Body of pancreas (tissue), 4 donors: ENCODE measurements at places on chromosomes 11 and 22. TPM values are rescaled to one million over a fixed set of nuclear protein-coding genes. Genes with fewer than 3 reads are reported as not detected.

DNA sequence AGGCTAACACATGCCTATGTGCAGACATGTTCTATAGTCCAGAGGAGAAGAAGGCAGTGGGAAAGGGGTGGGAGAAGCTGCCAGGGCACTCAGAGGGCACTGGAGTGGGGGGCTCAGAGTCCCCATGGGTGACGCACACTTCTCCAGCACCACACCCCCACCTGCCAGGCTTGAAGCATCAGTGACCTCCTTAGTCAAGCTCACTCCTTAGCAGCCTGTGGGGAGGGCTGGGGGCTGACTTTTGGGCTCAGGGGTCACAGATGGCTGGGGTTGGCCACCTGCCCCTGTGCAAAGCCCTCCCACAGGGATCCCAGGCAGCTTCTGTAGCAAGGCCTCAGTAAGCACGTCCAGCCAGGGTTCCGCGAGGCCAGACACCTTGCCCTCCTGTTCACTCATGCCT is 18.8 kb downstream of the TRIM29 start:
- no peak overlapping the region for H3K4me3 ChIP-seq
- H3K27ac ChIP-seq: no peak overlapping the region
- peaks cover 4% of the 10 kb centered on the region for H3K4me1 ChIP-seq
- no peaks in the 10 kb centered on the region for H3K36me3 ChIP-seq
- no peak for DNase-seq

DNA sequence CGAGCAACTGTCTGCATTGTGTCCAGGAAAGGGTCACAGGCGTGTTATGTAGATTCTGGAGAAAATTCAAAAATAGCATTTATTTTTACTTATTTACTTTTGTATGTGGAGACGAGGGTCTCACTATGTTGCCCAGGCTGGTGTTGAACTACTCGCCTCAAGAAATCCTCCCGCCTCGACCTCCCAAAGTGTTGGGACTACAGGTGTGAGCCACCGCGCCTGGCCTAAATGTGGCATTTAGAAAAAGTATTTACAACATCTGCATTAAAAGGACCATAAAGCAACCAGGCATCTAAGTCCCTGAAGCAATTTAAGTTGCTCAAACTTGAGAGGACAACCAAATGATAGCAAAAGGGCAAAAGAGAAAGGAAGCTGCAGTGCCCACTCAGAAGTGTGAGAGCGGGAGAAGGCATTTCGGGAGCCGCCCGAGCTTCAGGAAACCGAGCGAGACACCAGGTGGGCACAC is 595 bp downstream of the TRIM66 start:
- no peaks in the 10 kb centered on the region for H3K27me3 ChIP-seq
- no peak for DNase-seq
- peak overlapping the region; percentile 85 for H3K4me3 ChIP-seq
- peak overlapping the region; percentile 93 for H3K27ac ChIP-seq
- no peaks in the 10 kb centered on the region for H3K36me3 ChIP-seq

DNA sequence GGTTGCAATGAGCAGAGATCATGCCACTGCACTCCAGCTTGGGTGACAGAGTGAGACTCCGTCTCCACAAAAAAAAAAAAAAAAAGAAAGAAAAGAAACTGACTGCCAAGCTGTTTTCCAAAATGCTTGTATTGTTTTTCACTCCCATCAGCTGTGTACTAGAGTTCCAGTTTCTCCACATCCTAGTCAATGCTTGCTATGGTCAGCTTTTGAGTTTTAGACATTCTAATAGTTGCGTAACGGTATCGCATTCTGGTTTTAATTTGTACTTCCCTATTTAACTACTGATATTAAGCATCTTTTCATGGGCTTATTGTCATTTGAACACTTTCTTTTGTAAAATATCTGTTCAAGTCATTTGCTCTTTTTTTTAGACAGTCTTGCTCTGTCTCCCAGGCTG is 55.7 kb downstream of the TSPAN18 start:
- H3K27ac ChIP-seq: no peak overlapping the region
- no peaks in the 10 kb centered on the region for H3K4me1 ChIP-seq
- H3K4me3 ChIP-seq: no peak overlapping the region

Gene SPTBN2
- total RNA-seq: 52.1 TPM
